Stimulated activated CD4-positive, alpha-beta T cell treated with anti-CD3 and anti-CD28 coated beads, Interleukin-12 subunit alpha, Interleukin-12 subunit beta, amount 100 ng/mL, for 48 hours (primary cell): ENCODE measurements at places on chromosomes 7 and 10.

GRCh38 chr10:78729800-78730199, 339.0 kb upstream of the ZMIZ1 start:
- DNase-seq: no peak

GRCh38 chr10:101031796-101032636, 982 bp downstream of the SFXN3 start:
- peak; percentile 49 for DNase-seq

- no peak for DNase-seq
Measured at GRCh38 chr10:34297541-34298345, 517.4 kb downstream of the PARD3 start.

GRCh38 chr10:68705548-68705947, 15.5 kb upstream of the CCAR1 start:
- no peak for DNase-seq

- no peak for DNase-seq
Measured at GRCh38 chr7:18119985-18120384, 92.3 kb upstream of the PRPS1L1 start.

GRCh38 chr10:29481906-29482440, 152.8 kb downstream of the SVIL start:
- no peak for DNase-seq
